ENCODE measurements at places on chromosomes 12 and 14. TPM values are rescaled to one million over a fixed set of nuclear protein-coding genes. Genes with fewer than 3 reads are reported as not detected.

Gene AMHR2
- total RNA-seq, result 0.75 TPM

Gene PRICKLE1
- 0.68 TPM for total RNA-seq

Gene BCL2L14
- not detected for total RNA-seq

Gene RNU6-7
- not detected for total RNA-seq

Gene GDF3
- total RNA-seq, result not detected

Gene AICDA
- 0.13 TPM for total RNA-seq

Gene IPO8
- total RNA-seq, result 21.8 TPM

Gene SDS
- total RNA-seq, result 1.1 TPM

Gene VASH1
- 3.3 TPM for total RNA-seq

Gene PTGES3
- 380 TPM for total RNA-seq
